ENCODE measurements at places on chromosomes 3 and 15.

DNA sequence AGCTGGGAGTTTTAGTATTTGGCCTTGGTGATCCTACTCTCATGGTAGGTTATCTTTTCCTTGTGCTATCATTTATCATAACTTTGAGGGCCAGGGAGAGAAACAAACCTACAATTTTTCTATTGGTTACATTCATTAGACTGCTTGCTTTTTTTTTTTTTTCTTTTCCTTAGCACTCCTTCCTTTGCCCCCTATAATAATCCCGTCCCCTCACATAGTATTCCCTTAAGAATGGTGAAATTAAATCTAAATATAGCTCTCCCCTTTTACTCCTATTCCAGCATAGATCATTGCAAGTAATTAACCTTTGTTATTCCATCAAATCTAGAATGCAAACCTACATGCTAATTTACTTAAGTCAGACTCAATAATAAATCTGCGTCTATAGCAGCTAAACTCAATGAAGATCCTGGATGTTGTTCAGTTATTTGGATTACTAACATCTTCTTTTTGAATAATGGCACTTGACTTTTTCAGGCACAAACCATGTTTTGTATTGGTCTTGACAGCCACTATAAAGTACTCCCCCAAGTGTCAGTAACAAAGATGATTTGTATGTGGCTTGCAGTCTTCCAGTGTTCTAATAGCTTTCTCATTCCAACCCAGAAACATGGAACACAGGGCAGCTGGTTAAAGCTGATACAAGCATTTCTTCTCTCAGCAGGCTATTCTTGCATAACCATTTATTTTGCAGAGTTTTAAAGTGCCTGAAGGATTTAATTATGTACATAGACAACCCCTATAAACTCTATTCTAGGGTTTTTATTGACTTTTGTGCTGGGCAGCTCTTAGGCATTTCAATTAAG is 420.6 kb downstream of the MECOM start:
- DNase-seq, result no peak

- DNase-seq, result no peak
These were observed 10.7 kb downstream of the NFKBIZ start for GRCh38 chr3:101859882-101860448.

- DNase-seq, result no peak
These were observed 164.1 kb upstream of the CCDC54 start for GRCh38 chr3:107213044-107213669.

DNA sequence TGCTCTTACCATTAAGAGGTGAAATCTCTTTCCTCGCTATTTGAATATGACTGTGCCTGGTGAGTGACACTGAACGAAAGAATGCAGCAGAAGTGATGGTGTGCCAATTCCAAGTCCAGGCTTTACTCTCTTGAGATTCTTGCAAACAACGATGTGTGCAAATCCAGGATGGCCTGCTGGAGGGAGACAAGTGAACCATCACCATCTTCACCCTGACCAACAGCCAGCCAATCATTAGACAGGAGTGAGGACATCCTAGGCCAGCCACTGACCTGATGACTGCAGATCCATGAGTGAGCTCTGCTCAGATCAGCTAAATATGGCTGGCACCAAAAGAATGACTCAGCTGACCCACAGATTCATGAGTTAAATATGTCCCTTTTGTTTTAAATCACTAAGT is 878.0 kb downstream of the PDCD6IP start:
- DNase-seq, result no peak

DNA sequence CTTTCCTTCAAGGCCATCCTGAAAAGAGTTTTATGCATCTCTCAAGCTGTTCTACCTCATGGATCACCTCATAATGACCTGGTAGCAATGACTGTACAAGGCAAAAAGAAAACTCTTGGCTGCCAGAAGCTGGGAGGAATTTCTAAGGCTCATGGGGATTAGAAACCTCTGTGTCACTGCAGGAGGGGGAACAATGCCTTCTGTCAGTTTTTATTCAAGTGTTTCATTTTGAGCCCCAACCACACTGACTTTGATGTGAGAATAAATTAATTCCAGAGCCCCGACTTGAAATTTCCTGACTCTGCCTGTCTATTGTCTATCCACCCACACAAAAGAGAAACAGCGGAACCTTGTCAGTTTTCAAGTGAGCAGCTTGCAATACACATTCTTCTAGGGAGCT is 58.7 kb upstream of the MRPL3 start:
- DNase-seq, result no peak

DNA sequence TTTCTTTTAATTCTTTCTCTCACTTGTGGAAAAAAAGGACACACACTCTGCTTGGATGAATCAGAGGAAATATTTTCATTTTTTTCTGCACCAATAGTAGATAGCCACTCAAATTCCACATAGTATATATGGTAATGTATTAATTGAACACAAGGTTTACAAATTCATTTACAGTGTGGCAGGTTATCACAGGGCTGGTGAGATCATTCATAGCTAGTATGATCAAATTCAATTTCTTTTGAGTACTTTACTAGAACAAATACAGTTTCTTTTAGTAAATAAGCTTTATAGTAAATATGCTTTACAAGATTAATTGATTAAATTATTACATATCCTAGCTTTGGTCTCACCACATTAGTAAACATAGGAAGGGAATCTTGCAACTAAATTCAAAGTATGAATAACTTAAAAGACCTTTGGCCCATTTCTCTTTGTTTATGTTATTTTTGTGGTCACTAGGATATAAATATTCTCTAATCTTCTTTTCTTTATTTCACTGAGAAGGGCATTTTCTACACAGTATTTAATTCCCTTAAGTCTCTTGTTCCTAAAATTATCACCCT is 40.1 kb upstream of the PARP14 start:
- no peak for DNase-seq

GRCh38 chr3:13546667-13547171 is 2.2 kb upstream of the FBLN2 start:
- DNase-seq, result no peak

- no peak for DNase-seq
These were observed 530.4 kb downstream of the NAALADL2 start for GRCh38 chr3:175389560-175389959.

DNA sequence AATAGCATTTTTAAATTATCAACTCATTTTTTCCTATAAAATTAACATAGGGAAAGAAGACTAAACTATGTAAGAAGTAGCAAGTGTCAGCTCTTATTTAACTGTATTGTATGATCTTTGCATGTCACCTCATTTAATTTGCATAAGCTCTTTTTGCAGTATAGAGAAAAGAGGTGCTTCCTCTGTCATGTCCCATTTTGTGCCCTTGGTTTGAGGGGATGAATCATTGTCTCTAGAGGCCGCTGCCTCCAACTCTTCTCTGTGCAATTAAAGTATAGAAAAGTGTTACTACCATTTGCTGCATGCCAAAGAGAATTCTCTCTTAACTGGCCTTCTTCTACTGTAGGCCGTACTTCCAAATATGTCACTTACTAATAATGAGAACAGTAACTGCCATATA is 93.4 kb downstream of the LRRC28 start:
- no peak for DNase-seq

- DNase-seq, result no peak
These were observed 45.0 kb downstream of the SMAD3 start for GRCh38 chr15:67110361-67110781.

GRCh38 chr3:4818986-4819693 is 160.1 kb upstream of the BHLHE40 start:
- no peak for DNase-seq

Measured in Kasumi-1 (cell line).